ENCODE measurements at places on chromosomes 7 and 10. TPM values are rescaled to one million over a fixed set of nuclear protein-coding genes. Genes with fewer than 3 reads are reported as not detected.

Gene CRYGN
- total RNA-seq: not detected

Gene FUOM
- total RNA-seq: 177 TPM

Gene TRIM74
- total RNA-seq: 0.78 TPM

Gene PTPRE
- total RNA-seq: 1.6 TPM

Gene MBL2
- total RNA-seq: 108 TPM

Gene TRAPPC14
- total RNA-seq: 7.9 TPM

Gene CCDC172
- total RNA-seq: not detected

Gene STAMBPL1
- 1.8 TPM for total RNA-seq

Gene FAM13C
- 1.3 TPM for total RNA-seq

Gene VENTX
- 0.15 TPM for total RNA-seq

Gene SPDYE16
- total RNA-seq: 0.13 TPM

Gene HMX2
- total RNA-seq: not detected

- no peak for DNase-seq
These were observed 28.6 kb upstream of the RHBDD2 start for GRCh38 chr7:75850235-75850634.

DNA sequence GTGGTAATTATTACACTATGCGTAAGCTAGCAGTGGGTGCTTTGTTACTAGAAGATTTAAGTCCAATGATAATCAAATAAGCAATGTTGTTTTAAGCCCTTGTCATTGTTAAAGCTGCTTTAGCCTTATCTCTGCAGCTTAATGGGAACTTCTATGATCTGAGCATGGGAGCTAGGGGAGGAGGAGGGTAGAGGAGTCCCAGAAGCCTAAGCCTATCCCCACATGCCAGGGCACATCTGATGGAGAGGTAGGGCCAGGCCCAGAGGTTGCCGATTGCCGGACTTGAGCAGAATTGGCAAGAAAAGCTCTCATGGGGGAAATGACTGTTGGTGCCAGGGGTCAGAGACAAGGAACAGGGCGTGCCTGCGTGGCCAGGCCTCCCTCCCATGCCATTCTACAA, 13.4 kb downstream of the CUBN start:
- no peak for DNase-seq

GRCh38 chr7:106231856-106232490, 52.8 kb downstream of the NAMPT start:
- DNase-seq: no peak

- no peak for DNase-seq
These were observed 79.8 kb downstream of the TMEM270 start for GRCh38 chr7:73940701-73941238.

DNA sequence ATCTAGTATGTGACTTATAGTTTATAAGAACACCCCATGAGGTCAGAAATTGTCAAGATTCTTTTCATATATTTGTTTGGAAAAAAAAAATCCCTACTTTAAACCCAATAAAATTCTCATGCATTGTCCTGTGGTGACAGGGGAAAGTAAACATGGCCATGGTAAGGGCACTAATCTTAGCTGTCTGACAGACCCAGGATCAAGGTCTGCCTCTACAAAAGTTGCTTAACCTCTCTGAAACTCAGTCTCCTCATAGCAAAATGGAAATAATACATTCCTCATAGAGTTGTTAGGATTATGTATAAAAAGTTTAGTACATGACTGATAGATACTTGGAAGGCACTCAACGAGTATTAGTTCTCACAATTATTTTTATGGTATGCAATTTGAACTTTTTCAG, 22.3 kb upstream of the AKAP9 start:
- DNase-seq: no peak

DNA sequence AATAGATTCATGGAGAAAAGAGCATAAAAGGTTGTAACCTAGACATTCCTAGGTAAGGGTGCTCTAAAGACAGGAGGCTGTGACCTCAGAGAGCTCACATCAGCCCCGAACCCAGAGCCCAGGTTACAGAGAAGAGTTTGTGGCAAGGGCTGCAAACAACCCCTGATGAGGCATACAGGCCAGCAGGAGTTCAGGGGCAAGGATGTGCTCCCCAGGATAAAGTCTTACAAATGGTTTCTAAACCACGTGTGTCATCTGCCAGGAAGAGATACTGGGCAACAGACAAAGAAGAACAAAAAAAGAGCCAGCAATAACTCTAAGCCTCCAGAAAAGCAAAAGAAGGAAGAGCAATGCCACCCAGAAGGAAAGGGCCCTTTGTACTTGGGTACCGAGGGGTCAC, 27.7 kb downstream of the NCAPG2 start:
- no peak for DNase-seq

DNA sequence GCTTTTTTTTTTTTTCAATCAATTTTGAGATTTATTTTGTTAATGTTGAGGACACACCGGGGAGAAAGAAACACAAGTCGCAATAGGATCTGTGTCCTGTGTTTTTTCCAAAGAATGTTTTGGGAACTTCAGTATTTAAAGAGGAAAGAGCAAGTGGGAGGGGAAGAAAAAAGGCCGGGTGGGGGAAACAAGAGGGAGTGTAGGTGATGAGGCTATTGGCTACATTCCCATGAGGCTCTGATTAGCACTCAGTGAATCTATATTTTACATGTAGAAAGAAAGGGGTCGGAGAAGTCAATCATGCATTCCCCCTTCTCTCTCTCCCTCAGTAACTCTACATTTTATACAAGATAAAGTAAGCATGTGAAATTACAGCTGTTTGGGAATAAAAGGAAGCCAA, 4.1 kb downstream of the ZNF680 start:
- no peak for DNase-seq

GRCh38 chr10:119253433-119254174, 46.2 kb downstream of the GRK5 start:
- DNase-seq: peak; percentile 84

- DNase-seq: no peak
These were observed 50.2 kb downstream of the LMBR1 start for GRCh38 chr7:156842740-156843140.

DNA sequence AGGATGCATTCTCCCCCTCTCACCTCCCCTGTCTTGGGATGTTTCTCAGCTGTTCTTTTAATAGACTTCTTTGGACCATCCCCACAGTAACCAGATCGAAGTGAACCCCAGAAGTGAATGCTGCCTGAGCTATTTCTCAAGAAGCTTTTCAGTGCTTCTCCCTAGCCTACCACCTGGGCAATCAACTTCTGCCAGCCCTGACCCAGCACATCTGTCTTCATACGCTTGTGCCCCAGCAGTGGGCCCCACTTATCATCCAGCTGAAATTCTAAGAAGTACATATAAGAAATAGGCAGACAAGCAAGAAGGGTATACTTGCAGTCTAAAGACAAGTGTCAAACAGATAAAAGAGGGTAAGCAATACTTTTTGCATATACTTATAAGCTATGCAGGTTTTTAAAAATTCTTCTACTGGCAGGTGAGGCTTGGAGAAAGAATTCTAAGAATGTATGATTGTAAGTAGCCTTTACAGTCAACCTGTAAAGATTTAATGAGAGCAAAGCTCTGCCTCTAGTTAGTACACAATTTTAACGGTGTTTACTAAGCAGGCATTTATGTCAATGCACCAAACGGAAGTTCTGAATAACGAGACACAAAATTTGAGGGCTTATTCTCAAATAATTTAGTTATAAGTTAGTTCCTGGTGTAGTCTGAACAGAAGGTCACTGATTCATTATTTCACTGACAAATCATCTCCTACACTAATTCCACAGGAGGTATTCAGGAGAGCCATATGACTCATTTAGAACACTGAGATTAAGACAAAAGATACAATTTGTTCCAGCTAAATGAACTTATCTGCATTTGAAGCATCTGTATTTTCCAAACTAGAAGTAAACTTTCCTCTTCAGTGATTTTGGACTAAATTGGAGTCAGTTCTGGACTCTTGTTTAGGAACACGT, 83.3 kb downstream of the RNLS start:
- DNase-seq: no peak

GRCh38 chr10:91549262-91549661, 83.6 kb downstream of the PPP1R3C start:
- DNase-seq: no peak

DNA sequence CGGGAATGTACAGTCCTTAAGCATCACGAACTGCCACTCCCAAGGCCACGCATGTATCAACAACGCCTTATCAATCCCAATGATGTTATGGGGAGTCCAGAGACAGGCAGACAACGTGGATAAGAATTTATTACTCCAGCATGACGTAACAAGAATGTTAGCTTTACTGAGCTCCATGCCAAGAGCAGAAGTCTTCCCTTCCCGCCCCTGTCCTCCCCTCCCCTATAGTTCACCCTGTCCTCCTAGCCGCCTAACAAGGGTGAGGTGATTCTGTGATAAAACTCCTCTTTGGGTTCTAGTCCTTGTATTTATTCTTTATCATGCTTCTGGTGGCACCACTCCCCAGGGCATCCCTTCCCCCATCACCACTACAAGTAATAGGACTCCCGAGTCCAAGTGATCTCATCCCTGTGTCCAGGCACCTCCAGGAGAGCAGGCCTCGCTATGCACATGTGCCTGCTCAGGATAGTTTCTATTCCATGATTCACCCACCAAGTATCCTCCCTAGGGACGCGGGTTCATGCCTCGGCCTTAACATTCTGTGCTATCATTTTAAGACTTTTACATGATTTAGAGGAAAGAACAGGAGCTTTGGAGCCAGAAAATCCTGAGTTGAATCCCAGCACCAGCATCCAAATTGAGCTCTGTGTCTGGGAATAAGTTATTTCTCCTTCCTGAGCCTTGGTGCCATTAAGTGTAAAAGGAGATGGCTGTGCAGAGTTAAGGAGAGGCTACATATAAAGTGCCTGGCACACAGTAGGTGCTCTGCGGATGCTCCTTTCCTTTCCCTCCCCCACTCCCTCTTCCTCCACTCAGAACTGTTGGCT, 15.4 kb downstream of the GSDME start:
- DNase-seq: no peak

DNA sequence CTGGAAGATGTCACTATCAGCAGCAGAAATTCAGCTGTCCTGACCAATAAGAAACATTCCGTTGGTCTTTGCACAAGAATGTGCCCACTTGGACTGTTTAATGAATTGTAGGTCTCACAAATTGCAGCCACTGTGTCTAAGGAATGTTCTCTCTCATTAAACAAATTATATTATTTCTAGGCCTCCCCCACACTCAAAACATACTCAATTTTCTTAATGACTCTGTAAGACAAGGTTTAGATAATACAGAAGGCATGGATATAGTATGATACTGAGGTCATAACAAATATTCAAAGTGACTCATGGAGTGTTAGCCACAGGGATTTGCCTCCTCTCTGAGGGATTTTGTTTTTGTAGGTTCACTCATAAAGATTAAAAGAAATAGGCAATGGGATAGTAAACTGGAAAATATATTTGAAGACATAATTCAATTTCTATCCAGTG, 197.5 kb downstream of the PTN start:
- DNase-seq: no peak

DNA sequence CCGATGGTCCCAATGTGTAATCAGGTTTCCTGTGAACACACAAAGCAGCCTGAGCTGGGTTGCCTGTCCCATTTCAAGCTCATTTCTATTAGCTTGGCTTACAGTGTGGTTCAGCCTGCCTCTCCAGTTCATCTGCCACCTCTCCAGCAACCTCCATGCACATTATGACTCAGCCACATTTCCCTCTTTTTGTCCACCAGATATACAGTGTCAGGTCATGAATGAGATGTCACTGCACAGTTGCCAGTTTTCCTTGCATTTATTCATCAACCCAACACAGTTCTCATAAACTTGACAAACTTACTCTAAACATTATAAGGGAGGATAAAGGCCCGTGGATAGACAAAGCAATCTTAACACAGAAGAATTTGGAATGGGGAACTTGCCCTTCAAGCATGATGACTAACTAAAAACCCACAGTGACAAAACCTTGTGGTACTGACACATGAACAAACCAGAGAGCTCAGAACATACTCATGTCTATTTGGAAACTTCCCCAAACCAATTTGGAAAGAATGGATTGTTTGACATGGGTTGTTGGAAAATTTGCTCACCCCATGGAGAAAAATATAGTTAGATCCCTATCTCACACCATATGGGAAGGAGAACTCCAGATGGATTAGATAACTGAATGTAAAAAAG, 2.5 kb upstream of the CFAP58 start:
- DNase-seq: no peak

- DNase-seq: no peak
These were observed 103.0 kb upstream of the KLF6 start for GRCh38 chr10:3887885-3888476.

DNA sequence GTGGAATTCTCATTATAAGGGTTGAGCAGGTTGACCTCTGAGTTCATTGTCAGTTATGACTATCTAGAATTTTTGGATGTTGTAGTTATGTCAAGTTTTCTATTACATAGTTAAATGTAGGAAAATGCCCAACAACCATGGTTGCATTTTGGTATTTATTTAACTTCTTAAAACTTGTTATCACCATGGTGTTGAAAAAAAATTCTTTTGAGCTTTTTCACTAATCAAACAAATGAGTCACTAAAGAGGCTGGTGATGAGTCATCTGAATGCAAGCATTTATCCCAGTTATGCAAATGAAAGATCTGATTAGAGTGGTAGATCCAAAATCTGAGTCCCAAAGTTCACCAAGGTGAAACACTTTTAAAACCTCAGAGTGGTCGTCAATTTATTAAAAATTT, 624.7 kb upstream of the IGFBP3 start:
- DNase-seq: no peak

DNA sequence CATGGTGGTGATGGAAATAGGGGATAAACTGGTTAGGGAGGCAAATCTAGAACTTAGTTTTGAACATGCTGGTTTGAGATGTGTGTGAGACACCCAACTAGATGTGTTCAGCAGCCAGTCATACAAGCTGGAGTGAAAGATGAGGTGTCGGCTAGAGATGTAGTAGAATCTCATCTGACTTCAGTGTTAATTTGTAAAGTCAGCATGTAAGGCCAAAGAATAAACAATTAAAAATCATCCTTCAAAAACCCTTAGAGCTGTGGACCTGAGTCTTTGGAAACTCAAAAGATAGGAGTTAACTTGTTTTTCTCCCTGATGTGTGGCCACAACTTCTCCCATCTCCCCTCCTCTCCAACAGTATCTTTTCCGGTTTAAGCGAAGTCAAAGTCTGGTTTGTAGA, 22.8 kb upstream of the AGK start:
- no peak for DNase-seq
